Transverse colon (tissue), 4 donors: ENCODE measurements at places on chromosomes 6 and 20. TPM values are rescaled to one million over a fixed set of nuclear protein-coding genes. Genes with fewer than 3 reads are reported as not detected.

Gene GPLD1
- 1.6 TPM for total RNA-seq

- DNase-seq = no peak
- H3K27me3 ChIP-seq = no peaks in the 10 kb centered on the region
- no peaks in the 10 kb centered on the region for H3K4me1 ChIP-seq
- no peak overlapping the region for H3K4me3 ChIP-seq
- H3K27ac ChIP-seq = no peak overlapping the region
Observed at GRCh38 chr6:53944543-53944942, 149.7 kb downstream of the LRRC1 start.

Gene TXLNB
- total RNA-seq = 6.6 TPM

DNA sequence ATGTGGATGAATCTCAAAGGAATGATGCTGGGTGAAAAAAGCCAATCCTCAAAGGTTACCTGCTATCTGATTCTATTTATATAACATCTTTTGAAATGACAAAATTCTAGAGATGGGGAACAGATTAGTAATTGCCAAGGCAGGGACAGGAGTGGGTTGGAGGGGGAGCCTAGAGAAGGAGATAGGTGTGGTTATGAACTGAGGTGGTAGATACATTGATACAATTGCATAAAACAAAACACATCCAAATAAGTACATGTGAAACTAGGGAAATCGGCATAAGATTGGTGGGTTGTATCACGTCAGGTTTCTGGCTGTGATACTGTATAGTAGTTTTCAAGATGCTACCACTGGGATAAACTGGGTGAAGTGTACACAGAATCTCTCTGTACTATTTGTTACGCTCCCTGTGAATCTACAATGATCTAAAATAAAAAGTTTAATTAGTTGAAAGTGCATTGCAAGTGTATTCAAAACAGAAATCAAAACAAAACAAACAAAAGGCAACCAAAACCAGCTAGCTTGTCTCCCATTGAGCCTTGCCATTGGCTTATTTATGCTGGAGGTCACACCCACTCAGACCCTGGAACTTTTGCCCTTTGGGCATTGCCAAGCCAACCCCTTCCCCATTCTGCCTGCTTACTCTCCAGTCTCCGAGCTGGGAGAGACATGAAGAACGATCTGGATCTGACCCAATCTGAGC is 27.8 kb downstream of the PPP1R16B start:
- DNase-seq = no peak
- no peak overlapping the region for H3K4me3 ChIP-seq
- H3K36me3 ChIP-seq = no peaks in the 10 kb centered on the region
- H3K27ac ChIP-seq = no peak overlapping the region
- no peaks in the 10 kb centered on the region for H3K4me1 ChIP-seq

GRCh38 chr20:1484438-1485116 is 6.6 kb downstream of the SIRPB2 start:
- no peak overlapping the region for H3K4me3 ChIP-seq
- no peak overlapping the region for H3K27ac ChIP-seq
- peaks cover 8% of the 10 kb centered on the region for H3K27me3 ChIP-seq
- DNase-seq = no peak
